ENCODE measurements at places on chromosomes 3 and 15.

- DNase-seq, result no peak
Observed at GRCh38 chr15:62737551-62737950, 305.0 kb upstream of the TPM1 start.

GRCh38 chr3:185257334-185257733, 3.5 kb upstream of the EHHADH start:
- DNase-seq, result no peak

DNA sequence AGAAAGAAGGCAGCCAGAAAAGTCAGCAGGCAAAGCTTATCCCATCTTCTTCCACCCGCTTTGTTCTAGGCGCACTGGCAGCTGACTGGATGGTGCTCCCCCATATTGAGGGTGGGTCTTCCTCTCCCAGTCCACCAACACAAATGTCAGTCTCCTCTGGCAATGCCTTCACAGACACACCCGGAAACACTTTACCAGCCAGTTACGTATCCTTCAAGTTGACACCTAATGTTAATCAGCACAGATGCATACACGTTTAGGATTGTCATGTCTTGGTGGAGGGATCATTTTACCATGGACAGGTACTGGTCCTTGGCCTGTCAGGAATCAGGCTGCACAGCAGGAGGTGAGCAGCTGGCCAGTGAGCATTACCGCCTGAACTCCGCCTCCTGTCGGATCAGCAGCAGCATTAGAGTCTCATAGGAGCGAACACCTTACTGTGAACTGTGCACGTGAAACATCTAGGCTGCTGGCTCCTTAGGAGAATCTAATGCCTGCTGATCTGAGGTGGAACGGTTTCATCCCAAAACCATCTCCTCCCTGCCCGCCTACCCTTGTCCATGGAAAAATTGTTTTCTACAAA, 59.1 kb upstream of the PYDC2 start:
- no peak for DNase-seq

- DNase-seq, result no peak
Observed at GRCh38 chr15:100930306-100930848, 11.2 kb downstream of the LRRK1 start.

- DNase-seq, result no peak
Observed at GRCh38 chr3:172276103-172276502, 172.2 kb downstream of the GHSR start.

- DNase-seq, result no peak
Observed at GRCh38 chr3:42214064-42214463, 51.9 kb downstream of the CCK start.

- no peak for DNase-seq
Observed at GRCh38 chr3:177379045-177379444, 181.8 kb upstream of the TBL1XR1 start.

GRCh38 chr3:109177908-109178307, 41.4 kb downstream of the C3orf85 start:
- DNase-seq, result no peak

GRCh38 chr3:191296041-191296541, 33.1 kb upstream of the CCDC50 start:
- DNase-seq, result no peak

- DNase-seq, result no peak
Observed at GRCh38 chr3:114834175-114834940, 312.7 kb downstream of the ZBTB20 start.

- DNase-seq, result no peak
Observed at GRCh38 chr15:29438703-29439055, 169.1 kb upstream of the NSMCE3 start.

DNA sequence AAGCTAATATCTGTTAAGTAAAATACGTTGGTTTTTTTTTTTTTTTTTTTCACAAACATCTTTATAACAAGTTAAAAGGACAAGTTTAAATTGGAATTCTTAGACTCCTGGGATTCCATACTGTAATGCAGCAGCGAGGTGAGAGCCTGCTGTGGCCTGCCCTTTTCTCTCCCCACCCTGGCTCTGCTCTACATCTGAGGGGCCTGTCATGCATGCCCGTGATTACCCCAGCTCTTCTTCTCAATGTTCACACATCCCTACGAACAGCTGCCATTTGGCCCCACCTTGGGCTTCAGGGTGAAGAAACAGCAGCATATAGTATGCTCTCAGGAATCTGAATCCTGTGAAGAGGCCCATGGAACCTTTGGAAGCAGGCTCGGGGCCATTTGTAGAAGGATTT, 14.7 kb downstream of the CFAP91 start:
- DNase-seq, result no peak

Measured in endothelial cell of umbilical vein (primary cell).